ENCODE measurements at places on chromosomes 6 and 20.
A peak's percentile ranks its signal among the peaks of the same experiment; 100 is the strongest.

GRCh38 chr6:111806561-111807497, 66.4 kb downstream of the FYN start:
- no peak for DNase-seq

- DNase-seq, result no peak
These were observed 127.9 kb downstream of the FARS2 start for GRCh38 chr6:5389086-5389745.

GRCh38 chr20:63006540-63007359, at the start of gene BHLHE23:
BHLHE23 (minus strand) TSS chr20:63006964; CDS start chr20:63006774, 190 bp downstream.
- no peak for DNase-seq

DNA sequence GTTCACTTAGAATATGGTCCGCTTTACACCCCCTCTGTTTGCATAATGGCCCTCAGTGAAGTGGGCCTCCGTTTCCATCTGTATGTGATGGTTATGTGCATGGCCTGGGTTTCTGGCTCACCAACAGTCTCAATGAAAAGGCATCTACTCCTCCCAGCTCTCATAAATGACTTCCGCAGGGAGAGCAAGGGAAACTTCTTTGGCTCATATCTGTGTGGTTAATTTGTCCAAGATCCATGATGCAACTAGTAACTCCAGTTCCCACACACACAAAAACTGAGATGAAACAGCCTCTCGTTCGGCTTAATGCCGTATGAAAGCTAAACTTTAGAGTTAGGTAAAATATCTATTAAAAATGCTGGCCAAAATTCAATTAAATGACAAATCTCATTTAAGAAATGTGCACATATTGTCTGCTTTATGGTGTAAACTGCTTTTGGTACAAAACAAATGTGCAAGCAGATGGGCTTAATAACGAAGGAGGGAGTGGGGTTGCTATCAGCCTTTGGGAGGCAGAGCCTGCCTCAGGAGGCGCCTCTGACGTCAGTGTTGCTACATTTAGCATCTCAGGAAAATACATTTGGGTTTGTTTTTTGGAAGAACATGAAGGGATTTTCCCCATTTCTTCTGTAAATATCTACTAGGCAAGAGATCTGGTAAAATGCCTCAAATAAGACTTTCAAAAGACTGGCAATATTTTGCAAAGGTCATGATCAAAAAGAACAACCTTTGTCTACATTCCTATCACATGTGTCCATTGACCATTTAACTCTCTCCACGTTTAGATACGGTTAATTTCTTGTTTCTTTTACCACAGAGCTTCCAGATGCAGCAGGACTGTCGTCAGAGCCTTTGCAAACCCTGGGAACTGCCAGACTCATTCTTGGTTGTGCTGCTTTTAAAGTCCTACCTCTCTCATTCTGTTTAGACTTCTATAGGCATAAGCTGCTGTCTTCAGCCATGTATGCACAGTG, 96.8 kb downstream of the ARMC2 start:
- no peak for DNase-seq

DNA sequence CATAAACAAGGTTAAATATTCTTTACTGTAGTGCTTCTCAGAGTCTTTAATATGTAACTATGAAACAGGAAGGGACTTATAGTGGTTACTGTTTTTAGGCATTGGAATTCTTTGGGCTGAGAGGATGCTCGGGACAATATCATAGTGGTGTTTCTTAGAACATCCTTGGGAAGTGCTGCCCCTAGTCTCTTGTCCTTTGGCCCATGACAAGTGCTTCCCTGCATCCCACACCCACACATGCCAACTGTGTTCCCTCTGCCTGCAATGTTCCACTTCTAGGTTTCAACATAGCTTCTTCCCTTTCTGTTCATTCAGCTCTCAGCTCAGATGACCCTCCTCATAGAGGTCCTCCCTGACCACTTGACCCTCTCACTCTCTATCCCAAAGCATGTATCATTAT, 37.6 kb downstream of the CFAP61 start:
- no peak for DNase-seq

- no peak for DNase-seq
These were observed 167.1 kb upstream of the FUT9 start for GRCh38 chr6:95848717-95849116.

DNA sequence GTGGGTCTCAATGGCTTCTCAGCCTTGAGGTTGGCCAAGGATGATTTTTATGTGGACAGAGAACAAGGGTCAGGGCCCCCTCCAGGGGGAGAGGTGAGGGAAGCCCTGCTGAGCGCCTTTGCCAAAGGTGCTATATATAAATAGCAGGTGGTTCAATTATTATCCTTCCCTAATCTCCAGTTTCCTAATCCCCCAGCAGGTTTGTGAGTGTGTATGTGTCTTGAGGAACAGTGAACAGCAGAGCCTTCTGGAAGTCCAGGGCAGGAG, 3.2 kb upstream of the SIRPA start:
- no peak for DNase-seq

DNA sequence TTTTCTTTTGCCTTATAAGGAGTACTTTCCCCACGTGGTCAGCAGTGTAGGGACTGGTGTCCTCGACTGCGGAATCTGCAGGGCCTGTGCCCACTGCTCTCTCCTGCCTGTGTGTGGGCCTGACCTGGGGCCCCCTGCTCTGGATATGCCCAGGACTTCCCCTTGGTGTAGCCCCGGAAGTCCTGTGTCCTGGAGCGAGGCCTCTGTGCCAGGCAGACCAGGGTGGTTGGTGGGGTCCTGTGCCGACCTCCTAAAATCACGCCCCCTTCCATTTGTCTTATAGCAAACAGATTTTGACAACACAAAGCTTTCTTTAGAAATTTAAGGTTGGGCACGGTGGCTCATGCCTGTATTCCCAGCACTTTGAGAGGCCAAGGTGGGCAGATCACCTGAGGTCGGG, 64.2 kb downstream of the DLL1 start:
- DNase-seq, result no peak

- peak; percentile 16 for DNase-seq
These were observed 9.9 kb upstream of the HLA-B start for GRCh38 chr6:31366693-31367470.

- DNase-seq, result no peak
These were observed 92.0 kb upstream of the CCN2 start for GRCh38 chr6:132043148-132043547.

DNA sequence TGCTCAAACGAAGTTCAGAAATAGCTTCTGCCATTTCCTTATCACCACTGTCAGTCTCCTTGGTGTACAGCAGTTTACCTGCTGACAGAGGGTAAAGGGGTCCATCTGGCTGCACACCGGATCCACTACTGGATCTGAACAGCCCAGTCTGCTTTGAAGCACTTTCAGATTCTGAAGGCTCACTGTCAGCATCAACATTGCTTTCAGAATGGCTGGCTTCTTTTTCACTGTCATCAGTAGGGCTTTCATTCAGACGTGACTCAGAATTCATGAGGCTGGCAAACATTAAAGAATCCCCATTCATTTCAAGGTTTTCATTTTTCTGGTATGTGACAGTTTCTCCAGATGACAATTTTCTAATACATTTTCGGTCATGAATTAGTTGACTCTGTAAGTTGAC, 21.0 kb upstream of the PNISR start:
- no peak for DNase-seq

DNA sequence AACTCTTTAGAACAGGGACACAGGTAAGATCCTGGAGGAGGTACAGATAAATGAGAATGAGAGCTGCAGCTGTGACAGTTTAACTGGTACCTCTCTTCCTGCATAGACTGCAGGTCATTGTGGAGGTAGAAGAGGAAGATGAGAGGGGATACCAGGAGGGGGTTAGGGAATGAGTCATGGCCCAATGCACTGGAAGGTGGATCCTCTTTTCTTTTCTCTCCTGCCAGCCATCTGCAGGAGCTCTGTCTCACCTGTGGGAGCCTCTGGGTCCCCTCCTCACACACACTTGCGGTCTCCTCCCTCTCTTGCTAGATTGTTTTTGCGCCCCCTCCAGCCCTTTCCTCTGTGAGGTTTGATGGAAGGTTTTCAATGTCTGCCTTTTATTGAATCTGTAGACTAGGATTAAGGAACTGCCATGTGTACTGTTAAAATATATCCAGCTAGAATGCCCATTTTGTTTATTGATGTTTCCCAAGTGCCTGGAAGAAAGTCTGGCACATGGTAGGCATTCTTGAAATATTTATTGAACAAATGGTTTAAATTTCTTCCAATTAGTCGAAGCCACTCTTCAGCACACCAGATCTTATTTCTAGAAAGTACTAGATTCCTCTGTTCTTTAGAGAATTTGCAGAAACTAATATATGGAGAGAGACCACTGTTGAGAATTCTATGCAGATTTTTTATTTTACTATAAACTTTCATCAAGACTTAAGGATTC, 13.0 kb downstream of the C6orf163 start:
- DNase-seq, result no peak

DNA sequence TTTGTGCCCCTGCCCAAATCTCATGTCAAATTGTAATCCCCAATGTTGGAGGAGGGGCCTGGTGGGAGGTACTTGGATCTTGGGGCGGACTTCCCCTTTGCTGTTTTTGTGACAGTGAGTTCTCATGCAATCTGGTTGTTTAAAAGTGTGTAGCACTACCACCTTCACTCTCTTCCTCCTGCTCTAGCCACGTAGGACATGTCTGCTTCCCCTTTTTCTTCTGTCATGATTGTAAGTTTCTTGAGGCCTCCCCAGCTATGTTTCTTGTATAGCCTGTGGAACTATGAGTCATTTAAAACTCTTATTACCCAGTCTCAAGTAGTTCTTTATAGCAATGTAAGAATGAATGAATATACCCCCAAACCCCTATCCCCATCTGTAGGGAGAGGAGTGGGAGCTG, 1013.7 kb upstream of the MAP3K7 start:
- DNase-seq, result no peak

DNA sequence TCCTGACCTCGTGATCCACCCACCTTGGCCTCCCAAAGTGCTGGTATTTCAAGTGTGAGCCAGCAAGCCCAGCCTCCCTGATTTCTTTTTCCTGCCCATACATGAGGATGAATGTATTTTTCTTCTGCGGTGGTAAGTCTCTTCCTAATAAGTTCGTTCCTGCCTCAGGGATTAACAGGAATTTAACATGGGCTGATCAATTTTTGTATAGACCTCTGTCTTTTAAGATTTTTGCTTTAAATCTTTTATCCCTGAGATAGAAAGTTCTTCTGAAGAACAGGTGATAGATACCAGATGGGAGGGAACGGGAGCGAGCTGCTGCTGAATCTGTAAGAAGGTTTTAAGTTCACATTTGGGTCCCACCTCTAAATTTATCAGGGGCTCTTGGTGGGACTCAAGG, 7.0 kb upstream of the ZNFX1 start:
- DNase-seq, result no peak

- no peak for DNase-seq
These were observed 197.6 kb upstream of the ARID1B start for GRCh38 chr6:156579564-156579963.

DNA sequence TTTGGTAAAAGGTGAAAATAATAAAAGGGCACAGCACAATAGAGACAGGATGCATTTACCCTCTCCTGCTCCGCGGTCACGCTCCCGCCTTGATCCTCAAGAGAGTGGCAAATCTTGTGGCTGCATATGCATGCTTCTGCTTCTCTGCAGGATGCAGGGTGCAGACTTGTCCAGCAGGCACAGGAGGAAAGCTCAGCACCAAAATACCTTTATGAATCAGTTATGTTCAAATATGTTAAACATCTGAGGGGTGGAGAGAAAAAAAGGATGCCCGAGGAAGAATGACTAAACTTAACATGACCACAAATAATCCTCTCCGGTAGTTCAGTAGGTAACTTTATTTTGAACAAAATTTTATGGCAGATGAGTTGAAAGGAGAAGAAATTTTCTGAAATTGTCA, 366.1 kb upstream of the SOX4 start:
- DNase-seq, result peak; percentile 12

- peak; percentile 59 for DNase-seq
These were observed 68.2 kb downstream of the C6orf52 start for GRCh38 chr6:10626154-10626741.

DNA sequence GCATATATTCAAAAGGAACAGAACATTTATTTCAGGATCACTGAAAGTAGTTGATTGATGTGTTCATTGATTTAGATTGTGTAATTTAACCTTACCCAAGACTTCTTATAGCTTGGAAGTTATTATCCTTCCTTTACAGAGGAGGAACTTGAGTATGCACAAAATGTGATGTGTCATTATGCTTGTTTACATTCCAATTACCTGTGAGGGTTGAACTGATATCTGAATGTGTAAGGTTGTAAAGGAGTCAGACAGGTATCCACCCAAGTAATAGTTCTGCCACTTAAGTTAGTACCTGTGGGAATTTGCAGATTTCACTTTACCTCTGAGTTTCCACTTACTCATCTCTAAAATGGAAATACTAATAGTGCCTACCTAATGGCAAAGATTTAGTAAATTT, 668.2 kb downstream of the DOK5 start:
- no peak for DNase-seq

DNA sequence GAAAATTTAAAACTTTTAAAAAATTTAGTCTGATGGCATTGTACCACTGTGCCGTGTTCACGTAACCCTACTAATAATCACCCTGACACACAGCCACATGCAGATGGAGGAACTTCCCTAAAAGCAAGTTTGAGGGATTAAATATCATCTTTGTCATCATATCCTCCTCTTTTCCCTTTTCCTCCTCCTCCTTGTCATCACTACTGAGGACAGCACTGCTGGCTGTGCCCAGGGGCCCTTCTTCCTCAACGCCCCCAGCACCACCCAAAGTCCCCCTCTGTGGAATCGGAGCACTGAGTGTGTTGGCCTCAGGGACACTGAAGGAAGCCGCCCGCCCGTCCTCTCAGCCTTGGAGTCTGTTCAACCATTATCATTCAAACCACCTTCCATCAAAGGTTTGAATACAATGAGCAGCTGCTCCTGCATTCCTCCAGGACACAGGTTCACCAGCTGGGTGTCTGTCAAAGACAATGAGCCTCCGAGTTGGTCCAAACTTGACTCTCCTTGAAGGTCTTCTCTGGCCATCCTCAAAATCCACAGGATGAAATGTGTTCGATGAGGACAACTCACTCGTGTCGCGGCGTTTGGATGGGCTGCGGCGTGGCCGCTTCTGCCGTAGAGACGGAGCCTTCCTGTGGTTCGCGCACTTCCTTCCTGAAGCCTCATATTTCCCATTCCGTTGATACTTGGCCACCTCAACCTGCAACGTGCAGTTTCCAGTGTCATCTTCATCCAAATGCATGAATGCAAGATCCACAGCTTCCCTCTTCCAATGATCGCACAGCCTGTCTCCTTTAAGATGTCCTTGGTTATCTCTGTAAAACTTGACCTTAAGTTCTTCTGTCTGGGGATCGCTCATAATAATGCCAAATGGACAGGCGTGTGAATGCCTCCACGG, 23.3 kb downstream of the NQO2 start:
- DNase-seq, result no peak

DNA sequence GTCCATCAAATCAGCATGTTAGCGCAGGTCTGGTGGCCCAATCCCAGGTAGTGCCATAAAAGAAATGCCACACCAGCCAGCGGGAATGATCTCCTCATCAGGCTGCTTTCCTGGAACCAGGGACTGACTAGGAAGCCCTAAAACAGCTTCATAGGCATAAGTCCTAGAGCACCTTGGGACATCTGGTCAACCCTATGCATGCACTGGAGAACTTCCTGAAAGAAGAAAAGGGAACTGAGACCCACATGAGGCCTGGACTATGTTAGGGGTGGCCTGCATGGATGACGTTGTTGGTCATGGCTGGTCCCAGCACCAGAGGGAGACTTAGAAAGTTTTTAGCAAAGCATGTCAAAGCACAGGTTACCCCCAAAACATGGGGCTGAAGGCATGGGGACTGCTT, 7.6 kb upstream of the KCNK16 start:
- no peak for DNase-seq

- no peak for DNase-seq
These were observed 31.5 kb downstream of the PMEPA1 start for GRCh38 chr20:57678340-57678739.
